Stimulated activated CD4-positive, alpha-beta T cell treated with anti-CD3 and anti-CD28 coated beads, Interleukin-2, amount 100 ng/mL, for 4 hours (primary cell): ENCODE measurements at places on chromosomes 2 and 18.

GRCh38 chr18:657311-658000, at the start of gene TYMS:
Gene TYMS (plus strand): TSS chr18:657653. CDS start chr18:657743, 90 bp downstream.
- DNase-seq: no peak

DNA sequence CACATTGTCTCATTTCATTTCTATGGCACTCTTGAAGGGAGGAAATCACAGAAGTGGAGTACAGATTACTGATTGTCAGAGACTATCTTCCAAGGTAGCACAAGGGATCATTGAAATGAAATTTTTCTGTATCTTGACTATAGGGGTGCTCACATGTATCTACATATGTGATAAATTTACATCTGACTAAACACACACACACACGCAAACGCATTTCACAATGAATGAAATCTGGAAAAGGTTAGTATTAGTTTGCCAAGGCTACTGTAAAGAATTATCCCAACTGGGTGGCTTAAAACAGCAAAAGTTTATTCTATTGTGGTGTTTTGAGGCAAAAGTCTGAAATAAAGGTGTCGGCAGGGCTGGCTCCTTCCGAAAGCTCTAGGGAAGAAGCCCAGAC, 144.6 kb downstream of the SH3BP4 start:
- DNase-seq: no peak

DNA sequence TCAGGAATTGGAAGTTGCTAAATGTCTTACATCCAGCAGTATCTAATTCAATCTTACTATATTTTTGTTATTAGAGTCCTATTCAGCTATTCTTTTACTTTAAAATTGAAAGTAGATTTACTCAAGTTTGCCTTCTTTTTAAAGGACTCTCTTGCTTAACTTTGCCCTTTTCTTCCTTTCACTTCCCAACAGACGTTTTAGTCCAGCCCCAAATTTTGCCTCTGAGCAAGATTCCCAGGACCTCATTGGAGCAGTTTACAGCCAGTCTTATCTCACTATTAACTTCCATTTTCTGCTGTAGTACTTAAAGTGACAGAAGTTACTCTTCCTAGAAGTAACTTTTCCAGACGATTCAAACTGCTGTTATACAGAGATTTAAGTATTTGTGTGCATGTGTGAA, 1.7 kb upstream of the PRKD3 start:
- no peak for DNase-seq

DNA sequence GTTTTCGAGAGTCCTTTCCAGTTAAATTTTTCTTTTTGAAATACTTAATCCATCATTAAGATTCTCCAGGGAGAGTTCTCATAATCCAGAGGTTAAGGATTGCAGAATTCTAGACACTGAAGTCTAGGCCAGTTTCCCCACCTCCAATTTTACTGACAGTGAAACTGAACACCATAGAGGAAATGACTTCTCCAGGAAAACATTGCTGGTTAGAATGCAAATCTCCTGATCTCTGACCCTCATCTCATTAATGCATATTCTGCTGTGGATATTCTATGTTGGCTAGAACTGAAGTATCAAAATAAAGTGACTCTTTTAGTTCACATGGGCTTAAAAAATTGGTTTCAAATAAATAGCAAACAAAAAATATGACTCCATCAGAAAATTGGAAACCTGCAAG, 105.8 kb upstream of the UGP2 start:
- no peak for DNase-seq

DNA sequence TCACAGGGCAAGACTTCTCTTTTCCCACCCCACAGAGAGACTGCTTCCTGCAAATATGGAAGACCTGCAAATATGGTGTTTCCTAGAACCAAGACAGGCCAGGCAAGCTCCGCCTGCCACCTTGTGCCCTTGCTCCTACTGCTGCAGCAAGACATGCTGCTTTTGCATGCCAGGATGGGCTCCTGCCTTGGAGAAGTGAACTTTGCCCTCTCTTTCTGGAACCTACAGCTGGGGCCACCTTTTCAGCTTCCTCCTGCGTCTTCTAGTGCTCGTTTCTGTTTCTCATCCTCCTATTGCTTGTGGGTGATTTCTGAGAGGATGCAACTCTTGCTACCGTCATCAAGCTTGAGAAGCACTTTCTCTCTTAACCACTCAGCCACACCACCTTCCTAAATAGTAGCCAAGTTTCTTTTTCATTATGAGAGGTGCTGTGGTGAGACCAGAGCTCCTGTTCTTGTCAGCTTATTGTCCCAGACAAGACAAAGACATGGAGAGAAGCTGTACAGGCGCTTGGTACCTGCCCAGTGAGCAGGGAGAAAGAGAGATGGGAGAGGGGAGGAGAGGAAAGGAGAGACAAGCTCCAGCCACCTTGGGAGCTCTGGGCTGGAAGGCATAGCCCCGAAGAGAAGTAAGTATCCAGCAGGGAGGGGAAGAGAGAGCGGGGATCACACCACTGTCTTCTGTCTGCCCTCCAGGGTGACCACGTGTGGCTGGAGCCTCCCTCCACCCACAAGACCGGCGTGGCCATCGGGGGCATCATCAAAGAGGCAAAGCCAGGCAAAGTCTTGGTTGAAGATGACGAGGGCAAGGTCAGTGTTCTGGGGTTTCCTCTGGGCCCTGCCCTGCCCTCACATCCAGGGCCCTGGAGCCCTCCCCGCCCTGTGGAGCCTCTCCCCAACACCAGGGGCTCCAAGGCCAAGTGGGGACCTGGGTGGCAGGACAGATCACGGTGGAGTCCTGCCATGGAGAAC, 28.3 kb downstream of the MYO7B start:
- no peak for DNase-seq

- no peak for DNase-seq
These were observed 164.8 kb downstream of the MYCN start for GRCh38 chr2:16104949-16105668.

DNA sequence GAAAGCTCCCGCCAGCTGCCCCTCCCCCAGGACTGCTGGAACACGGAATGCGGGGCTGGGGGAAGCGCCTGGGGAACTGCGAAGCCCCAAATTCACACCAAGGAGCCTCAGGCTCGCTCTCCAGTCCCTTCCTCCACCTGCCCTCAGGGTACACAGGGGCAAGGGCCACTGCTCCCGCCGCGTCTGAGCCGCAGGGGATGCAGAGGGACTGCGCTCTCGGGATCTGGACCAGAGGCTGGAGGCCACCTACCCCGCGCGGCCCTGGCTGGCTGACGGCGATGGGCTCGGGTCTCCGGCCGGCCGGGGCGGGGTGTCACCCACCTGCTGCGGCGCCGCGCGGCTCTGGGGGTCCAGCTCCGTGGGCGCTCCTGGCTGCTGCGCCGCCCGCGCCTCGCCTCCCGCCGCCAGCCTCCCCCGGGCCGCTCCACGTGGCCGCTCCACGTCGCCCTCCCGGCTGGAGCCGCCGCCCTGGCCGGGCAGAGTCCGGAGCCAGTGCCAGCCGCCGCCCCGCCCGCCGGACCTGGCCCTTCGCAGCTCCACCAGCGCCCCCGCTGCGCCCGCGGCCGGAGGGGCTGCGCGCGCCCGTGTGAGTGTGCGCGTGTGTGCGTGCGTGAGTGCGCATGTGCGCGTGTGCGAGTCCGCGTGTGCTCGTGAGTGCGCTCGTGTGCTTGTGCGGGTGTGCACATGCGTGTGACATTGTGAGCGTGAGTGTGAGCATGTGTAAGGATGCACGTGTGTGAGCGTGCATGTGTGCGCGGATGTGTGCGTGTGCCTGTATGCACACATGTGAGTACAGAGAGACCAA, at the start of gene CGREF1:
Gene CGREF1 (minus strand): TSS at position 604 of the 805 bp plus-strand sequence. CDS start 14,762 bp downstream, outside the sequence.
- DNase-seq: peak; percentile 23

DNA sequence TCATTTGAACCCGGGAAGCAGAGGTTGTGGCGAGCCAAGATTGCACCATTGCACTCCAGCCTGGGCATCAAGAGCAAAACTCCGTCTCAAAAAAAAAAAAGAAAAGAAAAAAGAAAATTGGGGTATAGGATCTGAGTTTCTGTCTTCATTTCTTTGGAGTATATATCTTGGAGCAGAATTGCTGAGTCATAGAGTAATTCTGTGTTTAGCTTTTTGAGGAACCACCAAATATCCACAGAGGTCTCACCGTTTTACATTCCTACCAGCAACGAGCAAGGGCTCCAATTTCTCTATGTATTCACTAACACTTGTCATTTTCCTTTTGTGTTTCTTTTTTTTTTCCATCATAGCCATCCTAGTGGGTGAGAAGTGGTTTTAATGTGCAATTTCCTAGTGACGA, 87.6 kb upstream of the TEX51 start:
- no peak for DNase-seq

GRCh38 chr2:236171680-236172254, 3.6 kb upstream of the GBX2 start:
- no peak for DNase-seq

GRCh38 chr2:127511917-127512316, 14.4 kb downstream of the IWS1 start:
- no peak for DNase-seq

- DNase-seq: no peak
These were observed 349.9 kb downstream of the CTNNA2 start for GRCh38 chr2:79862756-79863155.

GRCh38 chr2:112627060-112628040, 18.4 kb upstream of the SLC20A1 start:
- no peak for DNase-seq

- no peak for DNase-seq
These were observed 15.9 kb downstream of the TWIST2 start for GRCh38 chr2:238863749-238864206.

GRCh38 chr2:144517866-144518747, 1.8 kb downstream of the ZEB2 start:
- DNase-seq: no peak
